Left renal pelvis (tissue), 4 donors: ENCODE measurements at places on chromosomes 5 and 9.
A peak's percentile ranks its signal among the peaks of the same experiment; 100 is the strongest.

DNA sequence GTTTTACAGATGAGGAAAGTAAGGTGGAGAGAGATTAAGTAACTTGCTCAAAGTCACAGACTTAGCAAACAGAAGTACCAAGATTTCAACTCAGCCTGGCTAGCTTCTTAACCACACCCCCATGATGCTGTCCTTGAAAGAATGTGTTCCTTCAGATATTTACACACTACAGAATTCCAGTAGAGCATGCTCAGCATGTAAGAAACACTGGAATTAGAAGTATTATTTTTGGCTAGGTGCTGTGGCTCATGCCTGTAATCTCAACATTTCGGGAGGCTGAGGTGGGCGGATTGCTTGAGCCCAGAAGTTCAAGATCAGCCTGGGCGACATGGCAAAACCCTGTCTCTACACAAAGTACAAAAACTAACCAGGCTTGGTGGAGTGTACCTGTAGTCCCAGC, 142.4 kb downstream of the EDIL3 start:
- DNase-seq = no peak

DNA sequence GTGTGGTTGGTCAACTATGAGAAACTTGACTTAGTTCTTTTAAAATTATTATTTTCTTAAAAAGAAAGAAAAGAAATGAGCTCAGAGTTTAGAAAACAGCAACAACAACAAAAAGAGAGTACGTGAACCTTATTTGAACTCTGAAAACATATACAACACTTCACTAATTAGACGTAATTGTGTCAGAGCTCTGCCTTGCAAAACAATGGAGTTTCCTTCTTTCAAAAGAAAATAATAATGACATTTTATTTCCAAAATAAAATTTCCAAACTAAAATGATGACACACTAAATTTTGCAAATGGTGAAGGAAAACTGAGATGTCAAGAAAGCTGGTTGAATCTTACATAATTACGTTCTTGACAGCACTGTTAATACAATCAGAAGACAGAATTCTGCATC, 15.4 kb downstream of the ROR2 start:
- DNase-seq = no peak

DNA sequence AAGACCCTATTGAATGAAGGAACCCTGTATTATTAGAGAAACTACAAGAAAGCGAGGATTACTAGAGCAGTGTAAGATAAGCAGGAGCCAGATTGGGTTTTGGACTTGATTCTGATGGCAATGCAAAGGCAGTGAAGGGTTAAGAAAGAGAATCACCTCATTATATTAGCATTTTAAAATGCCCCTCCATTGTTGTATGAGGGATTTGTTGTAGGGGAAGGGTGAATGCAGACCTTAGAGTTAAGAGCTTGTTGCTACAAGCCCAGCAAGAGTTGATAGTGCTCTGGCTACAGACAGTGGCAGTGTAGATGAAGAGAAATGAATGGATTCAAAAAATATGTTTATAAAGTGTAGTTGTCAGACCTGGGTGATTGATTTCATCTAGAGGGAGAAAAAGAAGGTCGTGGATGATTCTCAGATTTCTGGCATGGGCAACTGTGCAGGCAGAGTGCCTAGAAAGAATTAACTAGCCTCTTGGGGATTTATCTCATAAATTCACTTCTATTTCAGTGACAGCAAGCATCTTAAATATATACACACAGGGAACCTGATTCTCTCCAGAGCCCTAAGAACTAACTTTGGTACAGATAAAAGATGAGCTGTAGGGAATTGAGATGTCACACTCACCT, 344.8 kb downstream of the ARRDC3 start:
- DNase-seq = no peak

- DNase-seq = peak; percentile 75
Measured at GRCh38 chr5:56358703-56359681, 125.9 kb upstream of the ANKRD55 start.

- DNase-seq = no peak
Measured at GRCh38 chr5:143154510-143155370, 248.7 kb downstream of the NR3C1 start.

DNA sequence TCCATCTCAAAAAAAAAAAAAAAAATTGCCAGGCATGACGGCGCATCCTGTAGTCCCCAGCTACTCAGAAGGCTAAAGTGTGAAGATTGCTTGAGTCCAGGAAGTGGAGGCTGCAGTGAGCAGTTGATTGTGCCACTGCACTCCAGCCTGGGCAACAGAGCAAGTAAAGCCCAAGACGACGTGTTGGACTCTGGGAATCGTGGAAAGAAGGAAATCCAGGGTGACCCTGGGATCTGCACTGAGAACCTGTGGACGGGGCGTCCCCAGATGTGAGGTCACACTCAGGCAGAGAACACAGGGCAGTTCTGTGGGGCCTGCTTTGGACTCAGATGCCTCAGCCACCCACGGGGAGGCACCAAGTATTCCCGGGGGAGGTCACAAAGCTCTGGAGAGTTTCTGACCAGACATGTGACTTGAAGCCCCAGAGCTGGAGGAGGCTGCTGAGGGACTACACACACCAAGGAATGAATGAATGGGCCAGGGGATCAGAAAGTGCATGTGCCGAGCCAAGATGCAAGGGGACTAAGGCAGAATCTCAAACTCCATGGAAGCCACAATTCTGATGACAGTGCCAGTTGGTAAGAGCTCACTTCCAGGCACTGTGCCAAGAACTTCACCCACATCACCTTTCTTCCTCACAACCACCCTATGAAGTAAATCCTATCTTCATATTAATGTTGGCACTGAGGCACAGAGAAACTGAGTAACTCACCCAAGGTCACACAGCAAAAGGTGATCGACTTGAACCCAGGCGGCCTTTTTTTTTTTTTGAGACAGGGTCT, 12.9 kb downstream of the DYNC2I2 start:
- DNase-seq = no peak

DNA sequence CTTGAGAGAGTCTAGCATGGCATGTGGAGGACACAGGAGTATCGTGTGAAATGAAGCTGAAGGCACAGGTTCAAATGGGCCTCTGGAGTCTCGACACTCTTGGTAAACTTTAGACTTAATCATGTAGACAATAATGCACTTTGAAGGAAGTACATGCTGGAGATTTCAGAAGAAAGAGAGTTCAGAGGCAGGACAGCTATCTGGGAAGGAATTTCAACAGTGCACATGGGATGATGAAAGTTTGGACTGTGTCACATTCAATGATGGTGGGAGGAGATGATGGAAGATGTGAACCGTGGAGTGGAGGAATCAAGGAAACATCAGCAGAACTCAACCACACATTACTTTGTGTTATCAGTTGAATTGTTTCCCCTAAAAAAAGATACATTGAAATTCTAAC, 88.6 kb upstream of the PAPPA start:
- DNase-seq = no peak

- peak; percentile 62 for DNase-seq
Measured at GRCh38 chr5:63963080-63963735, 963 bp upstream of the HTR1A start.

DNA sequence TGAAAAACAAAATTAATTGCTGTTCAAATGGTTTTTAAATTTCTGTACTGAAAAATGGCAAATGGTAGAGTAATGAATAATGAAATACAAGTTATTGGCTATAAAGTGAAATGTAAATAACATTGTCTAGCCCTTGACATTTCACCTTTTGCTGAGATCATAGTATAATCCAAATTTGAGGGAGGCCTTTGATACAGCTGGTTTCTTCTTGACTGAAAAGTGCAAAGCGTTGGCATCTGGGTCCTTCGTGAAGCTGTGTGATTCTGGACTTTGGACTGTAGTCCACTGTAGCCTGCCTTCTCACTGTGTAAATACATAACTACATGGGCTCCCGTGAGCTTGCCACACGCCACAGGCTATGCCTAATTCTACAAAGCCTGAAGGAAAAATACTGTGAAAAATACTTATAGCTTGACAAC, 52.3 kb downstream of the ARHGEF28 start:
- no peak for DNase-seq

DNA sequence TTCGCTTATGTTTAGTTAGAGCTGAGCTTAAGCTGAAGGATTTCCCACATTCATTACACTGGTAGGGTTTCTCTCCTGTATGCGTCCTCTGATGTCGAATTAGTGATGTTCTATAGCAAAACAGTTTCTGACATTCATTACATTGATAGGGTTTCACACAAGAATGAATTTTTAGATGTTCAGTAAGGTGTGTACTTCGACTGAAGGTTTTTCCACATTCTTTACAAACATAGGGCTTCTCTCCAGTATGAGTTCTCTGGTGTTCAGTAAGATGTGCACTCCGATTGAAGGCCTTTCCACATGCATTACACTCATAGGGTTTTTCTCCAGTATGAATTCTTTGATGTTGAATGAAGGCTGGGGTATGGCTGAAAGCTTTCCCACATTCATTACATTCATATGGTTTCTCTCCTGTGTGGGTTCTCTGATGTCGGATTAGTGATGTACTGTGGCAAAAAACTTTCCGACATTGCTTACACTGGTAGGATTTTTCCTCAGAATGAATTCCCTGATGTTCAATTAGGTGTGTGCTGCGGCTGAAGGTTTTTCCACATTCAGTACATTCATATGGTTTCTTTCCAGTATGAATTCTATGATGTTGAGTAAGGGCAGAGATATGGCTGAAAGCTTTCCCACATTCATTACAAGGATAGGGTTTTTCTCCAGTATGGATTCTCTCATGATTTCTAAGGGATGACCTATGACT, 14.6 kb downstream of the ZNF883 start:
- no peak for DNase-seq

GRCh38 chr9:99023831-99024230, 80.1 kb downstream of the COL15A1 start:
- DNase-seq = no peak

DNA sequence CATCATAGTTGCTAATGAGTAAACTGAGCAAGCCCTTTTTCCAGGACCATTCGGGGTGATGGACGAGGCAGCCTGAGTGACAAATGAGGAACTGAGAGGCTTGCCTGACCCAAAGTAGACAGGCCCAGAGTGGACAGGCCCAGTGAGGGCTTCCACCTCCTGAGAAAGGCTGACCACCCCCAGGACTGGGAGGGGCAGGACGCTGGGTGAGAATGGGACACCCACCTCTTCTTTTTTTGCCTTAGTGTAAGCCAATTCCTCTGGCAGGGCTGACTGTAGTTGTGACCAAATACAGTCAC, 68.3 kb downstream of the MACROH2A1 start:
- no peak for DNase-seq

DNA sequence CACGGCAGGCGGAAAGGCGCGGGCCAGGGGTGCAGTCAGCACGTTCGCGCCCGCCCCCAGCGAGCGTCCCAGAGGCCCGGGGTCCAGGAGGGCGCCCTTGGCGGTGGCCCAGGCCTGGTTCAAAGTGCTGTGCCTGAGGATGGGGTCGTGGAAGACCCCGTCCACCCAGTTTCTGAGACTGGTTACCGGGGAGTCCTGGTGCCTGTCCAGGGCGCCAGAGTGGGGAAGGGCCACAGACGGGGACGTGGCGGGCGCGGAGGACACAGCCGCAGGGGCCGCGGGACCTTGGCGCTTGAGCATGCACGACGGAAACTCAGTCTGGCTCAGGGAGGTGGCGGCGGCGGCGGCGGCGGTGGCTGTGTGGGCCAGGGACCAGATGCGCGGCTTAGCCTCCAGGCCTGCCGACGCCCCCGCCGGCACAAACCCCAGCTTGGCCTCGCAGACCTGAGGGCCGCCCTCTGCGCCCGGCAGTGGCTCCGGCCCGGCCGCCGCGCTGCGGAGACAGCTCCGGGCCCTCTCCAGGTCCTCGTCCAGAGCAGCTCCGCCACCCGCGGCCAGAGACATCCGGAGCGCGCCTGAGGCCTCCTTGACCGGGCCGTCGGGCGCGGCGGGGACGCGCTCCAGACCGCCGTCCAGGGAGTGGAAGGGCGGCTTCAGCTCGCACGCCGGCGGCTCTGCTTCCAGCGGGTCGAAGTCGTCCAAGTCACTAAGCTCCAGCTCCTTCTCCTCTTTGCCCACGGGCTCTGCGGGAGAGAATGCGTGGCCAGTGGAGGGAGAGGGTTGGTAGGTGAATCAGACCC, 4.5 kb downstream of the IRX4 start:
- no peak for DNase-seq

- DNase-seq = no peak
Measured at GRCh38 chr5:157756122-157756521, 12.6 kb downstream of the LSM11 start.

DNA sequence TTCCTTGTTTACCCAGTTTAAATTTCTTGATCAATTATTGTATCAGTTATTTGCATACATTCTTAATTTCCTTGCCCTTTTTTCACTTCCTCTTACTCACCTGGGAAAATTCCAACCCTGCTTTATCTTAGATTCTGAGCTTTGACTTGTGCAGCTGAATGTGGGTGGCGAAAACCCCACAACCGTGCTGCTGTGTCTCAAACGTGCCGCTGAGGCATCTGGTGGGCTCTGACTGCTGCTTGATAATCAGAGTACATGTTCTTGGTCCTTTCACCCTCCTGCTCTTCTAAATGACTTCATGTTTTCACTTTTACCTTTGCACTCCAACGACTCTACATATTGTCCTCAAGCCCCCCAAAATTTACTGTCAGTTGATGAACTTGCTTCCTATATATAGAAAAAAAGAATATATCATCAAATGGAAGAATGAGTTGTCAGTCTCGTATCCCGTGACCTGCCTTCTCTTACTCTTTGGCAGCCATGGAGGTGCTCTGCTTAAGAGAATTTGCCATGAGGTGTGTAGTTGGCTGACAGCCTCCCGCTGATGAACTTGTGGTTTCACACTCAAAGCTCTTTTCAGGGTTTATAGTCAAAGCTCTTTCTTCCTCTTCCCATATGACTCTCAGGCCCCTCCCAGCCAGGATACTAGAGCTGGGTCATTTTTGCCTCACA, 14.0 kb upstream of the JAK2 start:
- no peak for DNase-seq

DNA sequence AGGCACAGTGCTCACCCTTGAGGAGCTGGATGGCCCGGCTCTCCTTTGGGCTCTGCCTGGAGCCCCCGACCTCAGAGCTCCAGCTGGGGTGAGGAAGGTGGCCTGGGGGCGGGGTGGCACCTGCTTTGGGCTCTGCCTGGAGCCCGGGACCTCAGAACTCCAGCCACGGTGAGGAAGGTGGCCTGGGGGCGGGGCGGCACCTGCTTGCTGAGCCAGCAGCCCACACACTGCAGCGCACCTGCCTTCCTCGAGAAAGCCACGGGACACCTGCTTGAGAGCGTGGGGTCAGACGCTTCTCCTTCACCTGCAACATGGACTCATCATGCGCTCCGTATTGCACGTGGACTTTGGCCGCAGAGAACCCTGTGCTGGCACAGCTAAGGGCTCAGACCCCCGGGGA, 51.8 kb downstream of the IRX2 start:
- DNase-seq = no peak

- no peak for DNase-seq
Measured at GRCh38 chr5:156815988-156816599, 34.0 kb upstream of the PPP1R2B start.

DNA sequence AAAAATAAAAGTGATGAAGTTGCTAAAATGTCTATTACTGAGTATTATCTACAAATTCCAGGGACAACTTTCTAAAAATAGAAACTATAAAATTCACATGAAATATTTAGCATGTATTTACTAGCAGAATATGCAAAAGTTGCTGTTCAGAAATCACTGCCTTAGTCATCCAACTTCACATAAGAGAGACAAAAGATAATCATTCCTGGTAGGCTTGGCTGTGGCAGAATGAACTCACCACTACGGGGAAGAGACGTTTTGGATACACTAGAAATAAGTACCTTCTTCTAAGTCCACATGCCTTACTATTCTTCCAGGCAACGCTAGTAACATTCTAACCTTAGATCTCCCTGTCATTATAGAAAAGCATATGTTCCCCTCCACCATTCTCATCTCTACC, 272.2 kb downstream of the BNC2 start:
- no peak for DNase-seq
